Effector memory CD8-positive, alpha-beta T cell (primary cell): ENCODE measurements at places on chromosomes 12 and 14.

DNA sequence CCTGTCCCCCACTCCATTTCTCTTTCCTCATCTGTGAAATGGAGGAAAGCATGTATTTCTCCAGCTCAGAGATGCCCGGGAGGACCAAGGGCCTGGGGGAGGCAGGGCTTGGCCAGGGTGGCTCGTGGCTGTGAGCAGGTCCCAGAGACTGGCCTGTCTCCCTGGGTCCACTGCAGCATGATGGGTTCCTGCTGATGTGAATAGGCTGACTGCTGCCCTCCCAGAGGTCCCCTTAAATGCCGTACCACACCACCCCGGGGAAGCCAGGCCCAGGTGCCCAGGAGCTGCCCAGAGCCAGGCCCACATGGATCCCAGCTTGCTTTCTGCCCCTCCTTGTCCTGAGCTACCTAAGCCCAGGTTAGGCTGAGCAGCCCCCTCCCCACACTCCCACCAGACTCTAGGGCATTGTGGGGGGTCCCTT is 158.2 kb upstream of the C14orf180 start:
- DNase-seq = no peak

GRCh38 chr12:68825569-68826217 is 17.7 kb downstream of the MDM2 start:
- DNase-seq = no peak

GRCh38 chr14:97410667-97411620 is 613.8 kb downstream of the VRK1 start:
- no peak for DNase-seq

- no peak for DNase-seq
These were observed 462.2 kb upstream of the TMPO start for GRCh38 chr12:98053202-98053601.

DNA sequence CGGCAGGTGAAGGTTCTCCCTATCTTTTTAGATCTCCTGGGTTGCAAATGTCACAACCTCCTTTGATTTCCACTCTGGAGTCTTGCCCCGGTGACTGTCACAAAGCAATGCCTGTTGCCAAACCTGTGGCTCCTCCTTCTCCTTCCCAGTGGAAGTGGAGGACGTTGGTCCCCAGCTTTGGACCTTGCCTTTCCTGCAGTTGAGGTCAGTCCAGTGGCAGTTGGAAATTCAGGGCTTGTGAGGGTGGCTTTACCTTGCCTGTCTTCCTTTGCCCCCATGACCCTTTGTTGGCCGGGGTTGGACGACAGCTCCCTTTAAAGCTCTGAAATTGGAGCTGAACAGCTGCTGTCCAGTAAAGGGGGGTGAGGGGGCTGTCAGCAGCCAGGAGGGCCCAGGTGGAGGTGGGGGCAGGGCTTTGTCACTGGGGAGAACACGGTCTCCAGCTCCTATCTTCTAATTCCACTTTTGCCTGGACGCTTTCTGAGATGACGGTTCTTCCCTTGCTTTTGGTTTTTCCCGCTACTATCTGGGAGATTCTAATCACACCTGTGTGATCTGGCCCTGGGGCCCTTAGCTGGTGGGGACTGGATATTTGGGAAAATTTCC is 4.1 kb downstream of the TEAD4 start:
- DNase-seq = no peak

DNA sequence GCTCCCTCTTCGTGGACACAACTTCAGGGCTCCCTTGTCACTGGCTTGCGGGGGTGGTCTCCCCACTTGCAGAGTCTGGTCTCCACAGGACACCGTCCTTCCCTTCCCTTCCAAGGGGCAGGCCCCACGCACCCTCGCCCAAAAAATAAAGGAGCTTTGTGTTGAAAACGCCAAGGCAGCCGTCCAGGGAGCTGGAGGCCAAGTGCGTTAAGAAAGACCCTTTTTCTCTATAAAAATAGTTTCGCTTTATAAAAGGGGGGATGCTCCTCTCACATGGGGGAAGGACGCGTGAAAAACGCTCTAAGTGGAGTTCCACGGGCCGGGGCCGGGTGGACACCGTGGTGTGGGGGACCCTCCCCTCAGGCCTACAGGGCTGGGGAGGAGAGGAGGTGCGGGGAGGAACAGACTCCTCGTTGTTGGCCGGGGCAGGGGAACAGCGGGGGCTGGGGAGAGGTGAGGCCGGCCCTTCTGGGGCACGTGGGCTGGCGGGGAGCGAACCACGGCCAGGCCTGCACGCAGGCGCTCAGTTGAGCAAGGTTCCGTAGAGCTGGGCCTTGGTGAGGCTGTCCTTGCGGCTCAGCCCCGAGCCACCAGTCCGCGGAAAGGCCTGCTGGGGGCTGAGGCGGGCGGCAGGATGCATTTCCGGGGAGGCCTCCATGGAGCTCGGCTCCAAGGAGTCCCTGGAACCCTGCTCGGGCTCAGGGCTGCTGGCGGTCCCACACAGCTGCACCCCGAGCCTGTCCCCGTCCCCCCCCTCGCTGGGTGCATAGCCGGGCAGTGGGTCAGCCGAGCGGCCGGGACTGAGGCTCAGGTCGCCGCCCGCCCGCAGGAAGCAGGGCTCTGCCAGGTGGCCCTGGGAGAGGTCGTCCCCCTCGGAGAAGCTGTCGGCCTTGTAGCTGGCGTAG is 49.5 kb downstream of the BEGAIN start:
- DNase-seq = no peak

DNA sequence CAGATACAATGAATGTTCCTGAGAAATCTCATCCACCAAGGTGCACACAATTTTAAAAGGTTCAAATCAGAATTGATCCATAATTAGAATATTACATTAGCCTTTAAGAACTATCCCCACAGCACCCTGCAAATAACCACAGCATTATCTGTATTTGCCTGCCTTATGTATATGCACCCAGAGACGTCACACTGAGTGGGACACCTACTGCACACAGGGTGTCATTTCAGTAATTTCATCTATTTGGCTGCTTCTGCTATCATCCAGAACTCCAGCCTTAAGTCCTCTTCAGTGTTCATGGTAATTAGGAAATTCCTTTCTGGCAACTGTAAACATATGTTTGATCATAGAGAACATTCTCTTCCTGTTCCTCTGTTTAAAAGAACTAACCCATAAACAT is 298.4 kb downstream of the SYT1 start:
- no peak for DNase-seq

DNA sequence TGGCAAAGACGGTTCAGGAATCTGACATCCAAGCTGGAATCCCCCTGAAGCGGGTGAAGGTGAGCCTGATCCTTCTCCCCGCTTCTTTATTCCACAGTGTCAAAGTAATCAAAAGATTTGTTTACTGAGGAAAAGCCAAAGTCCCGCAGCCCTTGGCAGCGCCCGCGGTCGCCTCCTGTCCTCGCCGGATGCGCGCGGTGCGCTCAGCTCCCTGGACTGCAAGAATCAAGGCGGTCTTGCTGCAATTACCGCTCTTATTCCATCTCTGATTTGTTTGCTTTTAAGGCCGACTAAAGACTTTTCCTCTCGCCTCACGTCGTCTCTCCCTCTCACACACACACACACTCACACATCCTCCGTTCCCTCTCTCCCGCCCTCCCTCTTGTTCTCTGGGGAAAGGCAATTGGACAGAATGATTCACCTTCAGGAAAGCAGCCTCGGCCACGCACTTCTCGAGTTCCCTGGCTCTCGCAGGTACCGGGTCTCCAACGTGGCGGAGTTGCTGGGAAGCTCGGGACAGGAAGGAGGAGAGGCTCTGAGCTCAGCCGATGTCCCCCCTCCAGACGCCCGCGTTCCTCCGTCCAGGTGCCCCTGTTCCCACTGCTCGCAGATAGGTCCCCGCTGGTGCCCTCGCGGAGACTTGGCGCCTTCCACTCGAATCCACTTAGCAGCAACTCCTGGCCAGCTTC is 68.6 kb upstream of the USP15 start:
- DNase-seq = no peak

- DNase-seq = no peak
These were observed 8.8 kb downstream of the PPM1A start for GRCh38 chr14:60257865-60258264.

DNA sequence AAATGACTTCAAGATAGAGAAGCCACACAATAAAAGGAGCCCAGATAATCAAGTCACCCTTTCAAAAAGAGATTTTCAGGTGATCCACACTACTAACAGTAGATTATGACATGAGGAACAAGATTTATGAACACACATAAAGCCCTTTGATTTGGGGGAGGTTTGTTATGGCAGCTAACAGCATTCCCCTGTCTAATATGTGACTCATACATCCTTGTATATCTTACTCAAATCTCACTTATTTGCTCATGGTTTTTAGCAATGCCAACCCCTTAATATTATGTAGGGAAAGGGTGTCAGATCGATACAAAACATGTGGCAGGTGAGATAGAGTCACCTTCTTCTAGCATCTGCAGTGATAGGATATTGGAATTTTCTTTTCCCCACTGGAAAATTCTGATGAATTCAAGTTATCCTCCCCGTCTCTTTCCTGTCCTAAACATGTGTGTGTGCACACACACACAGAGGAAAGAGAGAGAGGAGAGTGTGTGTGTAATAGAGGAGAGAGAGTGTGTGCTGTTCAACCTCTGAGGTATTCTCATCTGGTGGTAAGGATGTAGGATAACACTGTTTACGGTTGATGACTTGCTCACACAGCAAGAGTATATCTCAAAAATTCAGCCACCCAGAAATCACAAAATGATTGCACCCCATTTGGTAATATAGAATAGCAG is 319.9 kb downstream of the KCNC2 start:
- no peak for DNase-seq

- no peak for DNase-seq
These were observed 37.1 kb upstream of the PLXNC1 start for GRCh38 chr12:94111302-94111701.

GRCh38 chr12:31899109-31899508 is 60.1 kb upstream of the RESF1 start:
- DNase-seq = no peak

GRCh38 chr14:105494606-105494929 is 3.5 kb downstream of the TEDC1 start:
- no peak for DNase-seq

DNA sequence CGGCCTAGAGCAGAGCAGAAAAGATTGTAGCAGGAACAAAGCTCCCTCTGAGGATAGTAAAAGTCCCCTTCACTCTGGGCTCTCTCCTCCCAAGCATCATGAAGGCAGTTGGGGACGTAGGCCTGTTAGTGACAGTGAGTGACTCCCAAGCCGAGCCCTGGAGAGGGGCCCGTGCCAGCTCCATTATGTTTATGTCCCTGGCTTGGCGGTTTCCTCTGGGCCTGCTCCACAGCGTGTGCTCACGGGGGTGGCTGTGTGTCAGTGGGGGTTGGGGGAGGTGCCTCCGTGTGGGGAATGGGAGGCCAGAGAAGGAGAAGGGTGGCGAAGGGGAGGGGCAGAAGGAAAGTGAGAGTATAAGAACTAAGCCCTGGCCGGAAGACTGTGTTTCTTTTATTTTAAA is 170.0 kb upstream of the VASH1 start:
- DNase-seq = no peak

DNA sequence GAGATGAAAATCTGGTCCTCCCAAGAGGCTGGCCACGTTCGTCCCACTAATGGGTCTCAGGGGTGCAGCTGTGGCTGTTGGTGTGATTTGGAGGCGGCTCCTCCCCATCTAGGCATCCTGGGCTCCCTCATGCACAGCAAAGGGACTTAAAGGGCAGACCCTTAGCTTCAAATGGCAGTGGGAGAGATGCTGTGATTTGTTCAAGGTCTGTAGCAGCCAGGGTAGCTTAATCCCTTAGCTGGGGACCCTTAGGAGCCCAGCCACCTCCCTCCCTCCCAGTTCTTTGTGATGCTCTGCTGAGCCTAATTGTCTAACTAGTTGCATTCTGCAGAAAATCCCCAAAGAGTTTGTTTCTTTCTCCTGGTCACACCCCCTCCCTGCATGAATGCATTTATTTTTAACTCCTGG is 18.3 kb downstream of the DYRK4 start:
- no peak for DNase-seq

GRCh38 chr12:103571286-103571685 is 15.8 kb upstream of the STAB2 start:
- DNase-seq = no peak

DNA sequence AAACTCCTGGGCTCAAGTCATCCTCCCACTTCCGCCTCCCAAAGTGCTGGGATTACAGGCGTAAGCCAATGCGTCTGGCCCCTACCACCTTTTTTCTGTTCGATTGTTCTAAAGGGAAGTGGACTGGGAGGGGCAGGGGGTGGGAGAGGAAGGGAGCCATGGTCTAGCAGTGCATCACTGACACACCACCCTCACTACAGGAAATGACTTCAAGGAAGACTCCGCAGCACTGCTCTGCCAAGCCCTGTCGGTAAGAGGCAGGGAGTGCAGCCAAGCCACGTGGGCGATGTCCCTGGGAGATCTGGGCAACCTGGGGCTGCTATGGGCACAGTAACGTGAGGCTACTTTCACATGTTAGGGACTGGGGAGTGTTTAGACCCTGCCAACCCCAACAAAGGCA is 18.0 kb downstream of the LRRC74A start:
- peak; percentile 34 for DNase-seq

DNA sequence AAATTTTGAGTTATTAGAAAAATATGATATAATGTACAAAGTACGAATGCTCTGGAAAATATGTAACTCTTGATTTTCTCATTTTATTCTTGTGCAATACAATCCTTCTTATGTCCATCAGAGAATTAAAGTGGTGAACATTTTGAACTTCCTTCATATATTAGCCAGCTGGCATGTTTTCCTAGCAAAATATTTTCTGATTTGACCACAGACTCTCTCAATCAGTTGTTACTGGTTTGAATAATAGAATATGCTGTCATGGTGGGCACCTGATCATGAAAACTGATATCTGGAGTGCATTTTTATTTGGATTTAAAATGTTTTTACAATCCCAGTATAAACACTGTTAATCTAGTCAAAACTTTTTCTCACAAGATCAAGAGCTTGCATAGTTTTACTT is 24.2 kb downstream of the PARPBP start:
- no peak for DNase-seq

DNA sequence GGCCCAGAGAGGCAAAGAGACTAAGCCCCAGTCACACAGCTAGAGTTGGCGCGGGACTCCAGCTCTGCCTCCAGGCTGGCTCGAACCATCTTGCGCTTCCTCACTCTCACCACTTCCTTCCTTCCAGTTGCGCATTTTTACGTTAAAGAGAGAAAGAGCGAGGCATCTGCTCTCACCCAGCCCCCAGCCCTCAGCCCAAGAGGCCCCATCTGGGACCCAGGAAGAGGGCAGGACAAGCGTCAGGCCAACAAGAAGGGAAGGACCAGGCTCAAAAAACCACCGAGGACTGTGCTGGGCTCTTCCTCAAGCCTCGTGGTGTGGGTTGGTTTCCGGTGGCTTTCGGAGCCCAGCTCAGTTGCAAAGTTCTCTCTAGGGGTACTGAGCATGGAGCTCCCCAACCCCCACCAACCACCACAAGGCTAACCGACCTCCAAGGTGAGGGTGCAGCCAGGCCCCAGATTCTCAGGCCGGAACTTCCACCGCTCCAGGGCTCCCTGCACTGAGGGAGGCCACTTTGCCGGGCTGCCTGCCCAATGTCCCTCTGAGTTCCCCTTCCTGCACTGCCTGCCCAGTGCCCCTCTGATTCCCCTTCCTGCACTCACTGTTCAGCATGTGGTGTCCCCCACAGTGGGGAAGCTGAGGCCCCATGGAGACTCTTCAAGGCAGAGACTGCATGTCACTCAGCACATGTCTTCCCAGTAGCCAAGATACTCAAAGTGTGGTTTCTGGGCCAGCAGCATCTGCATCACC is 35.9 kb downstream of the TESC start:
- DNase-seq = peak; percentile 34
